ENCODE measurements at places on chromosomes 2 and 18.

DNA sequence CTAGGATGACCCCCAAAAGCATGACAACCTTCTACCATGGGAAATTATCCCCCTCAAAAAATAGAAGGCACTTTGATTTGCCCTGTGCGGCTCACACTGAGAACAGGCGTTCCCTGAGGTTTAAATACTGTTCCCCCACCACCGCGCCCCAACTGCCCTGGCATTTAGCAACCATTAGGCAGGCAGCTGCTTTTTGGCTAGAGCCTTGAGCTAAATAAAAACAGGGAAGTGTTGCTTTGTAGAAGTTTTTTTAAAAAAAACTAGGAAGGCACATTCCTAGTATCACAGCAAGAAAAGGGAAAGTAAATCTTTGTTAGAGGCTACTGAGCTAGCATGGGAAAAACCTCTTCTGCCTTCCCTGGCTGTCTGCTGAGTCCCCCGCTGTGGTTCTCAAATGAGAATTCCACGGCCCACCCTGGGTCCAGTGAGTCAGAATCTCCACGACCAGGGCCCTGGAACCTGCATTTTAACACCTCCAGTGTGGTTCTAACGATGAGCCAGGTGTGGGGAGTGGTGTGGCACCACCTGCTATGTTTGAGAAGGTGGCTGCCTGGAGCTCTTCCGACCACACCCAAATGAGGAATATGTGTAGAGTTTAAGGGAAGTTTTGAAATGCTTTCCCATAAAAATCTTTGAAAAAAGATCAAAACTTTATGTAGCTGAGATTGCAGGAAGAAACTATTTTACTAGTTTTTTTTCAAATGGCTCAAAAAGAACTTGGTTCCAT lies 66.4 kb downstream of the VIT start:
- no peak for DNase-seq

DNA sequence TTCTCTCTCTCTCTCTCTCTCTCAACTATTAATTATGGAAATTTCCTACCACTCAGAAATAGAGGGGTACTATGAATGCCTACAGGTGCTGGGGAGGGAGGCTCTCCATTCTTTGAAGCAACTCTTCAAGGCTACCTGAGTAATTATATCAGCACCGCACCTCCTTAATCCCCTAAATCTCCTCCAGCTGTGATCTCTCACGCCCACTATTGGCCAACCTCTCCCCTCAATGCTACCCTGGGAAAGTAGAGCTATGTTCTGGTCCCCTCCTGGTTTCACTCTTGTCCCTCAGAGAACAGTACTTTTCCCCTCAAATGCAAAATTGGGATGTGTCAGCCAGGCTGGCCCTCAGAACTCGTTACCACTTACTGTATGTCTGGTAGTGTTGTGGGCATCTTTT lies 1.6 kb downstream of the MOCOS start:
- DNase-seq, result no peak

- DNase-seq, result no peak
Measured at GRCh38 chr2:39210846-39211245, 32.9 kb downstream of the CDKL4 start.

DNA sequence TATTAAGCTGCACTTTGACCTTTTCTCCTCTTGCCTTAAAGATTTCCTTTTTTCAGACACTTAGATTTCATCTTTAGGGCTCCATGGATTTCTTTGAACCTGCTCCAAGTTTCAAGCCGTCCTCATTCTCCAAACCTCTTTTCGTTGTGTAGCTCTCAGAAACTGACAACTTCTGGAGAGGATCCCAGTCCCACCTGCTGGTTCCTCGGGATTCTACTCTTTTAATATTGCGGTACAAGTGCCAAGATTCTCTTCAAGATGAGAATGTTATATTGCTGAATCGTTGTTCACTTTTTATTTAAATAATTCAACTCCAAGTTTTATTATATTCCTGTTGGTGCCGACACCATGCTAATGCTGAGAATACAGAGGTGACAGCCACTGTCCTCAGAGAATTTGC lies 141.1 kb downstream of the CDH20 start:
- no peak for DNase-seq

DNA sequence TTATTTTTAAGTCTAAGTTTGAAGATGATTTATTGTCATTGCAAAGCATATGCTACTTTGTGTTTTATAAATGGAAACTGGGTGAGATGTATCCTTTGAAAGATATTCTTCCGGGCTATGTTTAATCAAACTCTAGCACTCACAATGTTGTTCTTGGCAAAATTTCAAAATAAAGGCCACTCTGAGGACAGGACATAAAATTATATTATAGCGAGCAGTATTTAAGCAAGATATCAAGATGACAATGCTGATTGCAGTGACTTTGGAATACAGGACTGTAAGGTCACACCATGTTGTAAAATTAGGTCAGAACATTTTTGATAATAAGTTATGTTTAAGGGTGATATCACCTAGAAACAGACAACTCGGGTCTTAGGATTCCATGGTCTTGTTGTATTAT lies 14.2 kb downstream of the RPRM start:
- DNase-seq, result no peak

- DNase-seq, result no peak
Measured at GRCh38 chr2:28152585-28153280, 239.9 kb upstream of the FOSL2 start.

All from stimulated activated naive CD8-positive, alpha-beta T cell treated with anti-CD3 and anti-CD28 coated beads, Interleukin-15, amount 100 ng/mL, for 72 hours (primary cell).